ENCODE measurements at places on chromosomes 12 and 14.

- no peak for DNase-seq
Observed at GRCh38 chr14:37470251-37470650, 124.8 kb downstream of the FOXA1 start.

DNA sequence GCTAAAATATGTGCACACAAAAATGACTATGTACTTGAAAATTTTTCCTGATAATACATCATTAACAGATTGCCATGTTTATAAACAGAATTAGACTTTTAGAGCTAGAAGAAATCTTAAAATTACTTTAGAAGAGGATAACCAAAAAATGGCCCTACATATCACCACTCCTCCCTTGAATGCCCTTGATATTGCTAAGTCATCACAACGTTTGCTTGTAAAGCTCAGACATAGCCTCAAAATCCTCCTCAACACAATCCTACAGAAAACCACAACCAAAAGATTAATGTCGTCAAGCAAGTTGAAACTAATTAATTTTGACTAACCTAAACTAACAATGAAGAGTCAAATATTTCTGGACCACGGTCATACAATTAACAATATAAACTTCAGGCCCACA lies 19.4 kb upstream of the NAA30 start:
- DNase-seq: no peak

- DNase-seq: no peak
Observed at GRCh38 chr12:124456652-124457152, 110.7 kb downstream of the NCOR2 start.

GRCh38 chr14:95705518-95705917 lies 8.4 kb downstream of the TCL1A start:
- DNase-seq: no peak

GRCh38 chr14:30564868-30565248 lies 5.9 kb downstream of the G2E3 start:
- no peak for DNase-seq

GRCh38 chr12:90260136-90260535 lies 551.5 kb upstream of the ATP2B1 start:
- no peak for DNase-seq

DNA sequence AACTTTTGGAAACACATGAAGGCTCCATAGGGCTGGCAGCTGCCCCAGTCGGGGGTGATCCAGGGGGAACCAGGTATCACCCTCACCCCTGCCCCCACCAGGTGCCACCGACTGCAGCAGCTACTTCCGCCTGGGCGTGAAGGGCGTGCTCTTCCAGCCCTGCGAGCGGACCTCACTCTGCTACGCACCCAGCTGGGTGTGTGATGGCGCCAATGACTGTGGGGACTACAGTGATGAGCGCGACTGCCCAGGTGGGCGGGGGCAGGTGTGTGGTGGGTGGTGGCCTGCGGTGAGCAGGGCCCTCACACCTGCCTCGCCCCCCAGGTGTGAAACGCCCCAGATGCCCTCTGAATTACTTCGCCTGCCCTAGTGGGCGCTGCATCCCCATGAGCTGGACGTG lies 22.3 kb upstream of the NXPH4 start:
- no peak for DNase-seq

- DNase-seq: no peak
Observed at GRCh38 chr12:65681226-65681625, 143.1 kb upstream of the HMGA2 start.

DNA sequence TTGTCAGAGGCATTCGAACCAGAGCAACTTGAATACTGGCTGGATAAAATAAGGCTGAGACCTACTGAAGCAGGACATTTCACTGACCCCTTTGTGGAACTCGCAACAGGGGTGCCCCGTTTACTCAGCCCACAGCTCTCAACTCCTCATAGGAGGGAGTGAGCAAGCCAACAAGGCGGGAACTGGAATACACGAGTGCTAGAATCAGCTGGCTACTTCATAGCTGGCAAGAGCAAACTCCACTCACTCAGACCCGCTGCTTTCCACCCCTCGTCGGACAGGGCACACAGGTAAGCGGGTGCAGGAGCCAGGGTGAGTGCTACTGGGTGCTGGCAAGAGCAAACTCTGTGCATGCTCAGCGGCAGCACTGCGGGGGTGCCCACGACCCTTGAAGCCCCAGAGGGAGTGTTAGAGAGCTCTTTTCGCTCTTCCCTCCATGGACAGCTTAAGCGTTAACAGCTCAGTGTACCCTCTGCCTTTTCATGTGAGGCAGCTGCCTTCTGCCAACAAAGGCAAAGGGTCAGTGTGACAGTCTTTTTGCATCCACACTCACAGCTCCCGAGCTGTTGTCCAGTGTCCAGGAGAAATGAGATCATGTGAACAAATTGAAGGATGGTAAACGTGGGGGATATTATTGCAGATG lies 15.7 kb downstream of the CAPZA3 start:
- no peak for DNase-seq

GRCh38 chr12:79524507-79525148 lies 166.1 kb downstream of the PAWR start:
- no peak for DNase-seq

GRCh38 chr12:131860472-131861260 lies 32.5 kb downstream of the MMP17 start:
- peak; percentile 45 for DNase-seq

GRCh38 chr12:101738920-101739665 lies at the start of gene SYCP3:
SYCP3 (minus strand) TSS chr12:101739462; CDS start chr12:101737935, 1,527 bp downstream.
- no peak for DNase-seq

GRCh38 chr12:87441511-87441910 lies 587.7 kb downstream of the C12orf50 start:
- DNase-seq: no peak

GRCh38 chr14:25396128-25396527 lies 346.2 kb upstream of the STXBP6 start:
- DNase-seq: no peak

GRCh38 chr12:26906704-26907103 lies 31.1 kb downstream of the INTS13 start:
- no peak for DNase-seq

GRCh38 chr14:74824997-74825396 lies 50.9 kb downstream of the PROX2 start:
- no peak for DNase-seq

- no peak for DNase-seq
Observed at GRCh38 chr12:23217158-23217557, 592.2 kb downstream of the ETNK1 start.

GRCh38 chr14:105761842-105762241 lies 235.5 kb downstream of the TMEM121 start:
- no peak for DNase-seq

DNA sequence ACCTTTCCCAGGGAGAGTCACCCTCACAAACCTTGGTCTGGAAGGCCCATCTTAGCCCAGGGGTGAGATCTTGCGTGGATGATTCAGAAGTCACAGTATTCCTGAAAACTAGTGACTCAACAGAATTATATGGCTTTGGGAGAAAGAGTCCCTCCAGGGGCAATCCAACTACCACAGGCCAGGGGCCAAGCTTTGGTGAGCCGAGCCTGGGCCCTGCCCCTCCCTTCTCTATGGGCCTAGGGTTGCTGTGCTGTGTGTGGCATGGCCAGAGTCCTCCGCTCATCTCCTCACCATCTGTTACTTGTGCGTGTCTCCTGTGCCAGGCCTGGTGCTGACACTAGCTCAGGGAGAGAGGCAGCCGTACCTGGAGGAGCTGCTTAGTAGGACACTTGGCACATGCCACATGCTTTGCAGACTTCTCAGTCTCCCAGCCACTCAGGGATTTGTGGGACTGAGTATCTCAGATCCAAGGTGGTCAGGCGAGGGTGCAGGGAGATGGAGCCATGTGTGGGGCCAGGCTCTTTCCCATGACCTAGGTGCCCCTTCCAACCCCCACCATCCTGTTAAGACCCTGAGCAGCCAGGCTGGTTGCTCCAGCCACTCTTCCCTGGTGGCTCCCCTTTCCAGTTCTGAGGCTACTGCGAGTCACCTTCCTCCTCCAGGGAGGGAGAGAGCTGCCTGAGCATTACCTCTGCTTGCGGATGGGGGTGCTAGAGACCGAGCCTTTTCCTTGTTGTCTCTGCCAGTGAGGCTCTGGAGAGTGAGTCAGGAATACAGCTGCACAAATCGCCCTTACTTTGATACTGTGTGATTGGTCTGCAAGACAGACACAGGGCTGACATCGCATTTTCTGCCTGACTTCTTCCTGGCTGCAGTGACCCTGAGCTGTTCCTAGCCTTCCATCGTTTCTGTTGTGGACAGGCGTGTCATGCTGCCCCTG lies 94.1 kb downstream of the SLC25A47 start:
- peak; percentile 60 for DNase-seq

GRCh38 chr12:125159702-125160101 lies 94.5 kb downstream of the AACS start:
- no peak for DNase-seq

- DNase-seq: no peak
Observed at GRCh38 chr12:117053050-117053400, 46.2 kb downstream of the TESC start.

- DNase-seq: no peak
Observed at GRCh38 chr12:121804417-121805111, 755 bp downstream of the SETD1B start.

GRCh38 chr14:32986791-32987540 lies 48.3 kb downstream of the NPAS3 start:
- DNase-seq: peak; percentile 7
